Activated naive CD4-positive, alpha-beta T cell treated with anti-CD3 and anti-CD28 coated beads, Interleukin-2, amount 50 U/mL, for 72 hours (primary cell): ENCODE measurements at places on chromosomes 16 and 17.

DNA sequence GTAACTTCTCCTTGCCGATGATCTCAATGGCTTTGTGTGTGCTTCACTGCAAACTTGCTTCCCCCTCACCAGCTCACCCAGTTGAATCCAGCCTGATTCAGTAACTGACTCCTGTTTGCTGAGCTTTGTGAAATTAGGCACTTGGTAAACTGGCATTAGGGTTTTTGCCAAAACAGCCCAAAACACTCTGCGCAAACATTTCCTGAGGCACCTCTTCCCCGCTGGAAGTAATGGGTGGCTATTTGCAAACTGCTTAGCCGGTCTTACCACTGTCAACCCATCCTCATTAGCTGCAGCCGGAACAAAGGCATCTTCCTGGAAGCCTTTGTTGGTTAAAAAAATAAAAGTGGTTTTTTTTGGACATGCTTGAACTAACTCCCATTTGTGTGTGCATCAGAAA, 353.2 kb downstream of the MAF start:
- no peak for DNase-seq

- no peak for DNase-seq
These were observed 260.8 kb upstream of the PSMD7 start for GRCh38 chr16:74035816-74036215.

DNA sequence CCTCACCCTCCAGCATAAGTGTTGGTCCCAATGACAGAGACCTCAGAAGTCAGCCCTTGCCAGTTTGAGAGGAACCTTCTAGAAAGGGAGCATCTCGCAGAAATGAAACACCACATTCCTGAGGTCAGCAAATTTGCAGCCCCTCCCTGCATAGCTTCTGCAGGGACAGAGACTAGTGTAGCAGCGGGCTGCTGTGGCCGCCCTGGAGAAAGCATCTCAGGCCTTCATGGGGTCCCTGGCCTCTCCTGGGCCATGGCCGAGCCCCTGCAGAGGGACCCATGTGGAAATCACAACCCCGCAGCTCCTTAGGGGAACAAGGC, 11.4 kb downstream of the HS3ST6 start:
- no peak for DNase-seq

GRCh38 chr17:77684803-77685798, 273.4 kb upstream of the TNRC6C start:
- DNase-seq, result no peak

GRCh38 chr17:76164331-76164730, 23.3 kb upstream of the FOXJ1 start:
- DNase-seq, result no peak

GRCh38 chr16:71501547-71501946, 12.4 kb upstream of the ZNF19 start:
- no peak for DNase-seq

DNA sequence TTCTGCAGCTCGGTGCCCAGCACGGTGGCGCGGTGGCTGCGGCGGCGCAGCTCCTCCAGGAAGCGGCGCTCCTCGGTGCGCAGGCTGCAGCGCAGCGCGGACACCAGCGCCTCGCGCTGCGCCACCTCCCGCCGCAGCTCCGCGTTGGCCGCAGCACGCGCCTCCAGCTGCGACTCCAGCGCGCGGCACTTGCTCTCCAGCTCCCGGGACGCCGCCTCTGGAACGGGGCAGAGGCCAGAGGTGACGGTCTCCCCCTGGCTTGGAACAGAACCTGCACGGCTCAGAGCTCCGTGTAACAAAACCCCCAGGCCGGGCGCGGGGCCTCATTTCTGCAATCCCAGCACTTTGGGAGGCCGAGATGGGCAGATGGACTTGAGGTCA, 13.2 kb upstream of the CLUH start:
- DNase-seq, result peak; percentile 49

GRCh38 chr16:88014252-88014781, 63.1 kb downstream of the BANP start:
- peak; percentile 47 for DNase-seq
